ENCODE measurements at places on chromosomes 4 and X.

DNA sequence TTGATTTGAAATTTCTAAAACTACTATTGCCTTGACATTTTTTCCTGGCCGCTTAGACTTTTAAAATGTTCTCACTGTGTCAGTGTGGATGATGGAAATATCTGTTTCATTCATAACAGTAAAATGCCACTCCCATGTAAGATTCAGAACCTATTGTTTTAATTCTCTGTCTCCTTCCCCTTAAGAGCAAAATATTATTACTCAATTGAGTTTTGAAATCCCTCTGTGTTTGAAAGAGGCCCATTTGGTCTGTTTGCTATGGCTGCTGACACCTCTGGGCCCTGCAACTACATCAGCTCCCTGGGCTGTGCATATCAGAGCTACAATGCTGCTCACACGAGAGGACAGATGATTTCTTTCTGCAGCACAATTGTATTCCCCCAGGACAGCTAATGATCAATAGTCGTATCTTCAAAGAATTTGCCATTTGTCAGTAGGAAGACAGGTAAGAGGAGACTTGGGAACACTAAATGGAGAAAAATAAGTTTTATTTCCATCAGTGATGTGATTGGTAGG, 388.0 kb upstream of the GALNT7 start:
- DNase-seq = no peak

- no peak for DNase-seq
These were observed 1044.2 kb upstream of the FTHL17 start for GRCh38 chrX:32116047-32116446.

DNA sequence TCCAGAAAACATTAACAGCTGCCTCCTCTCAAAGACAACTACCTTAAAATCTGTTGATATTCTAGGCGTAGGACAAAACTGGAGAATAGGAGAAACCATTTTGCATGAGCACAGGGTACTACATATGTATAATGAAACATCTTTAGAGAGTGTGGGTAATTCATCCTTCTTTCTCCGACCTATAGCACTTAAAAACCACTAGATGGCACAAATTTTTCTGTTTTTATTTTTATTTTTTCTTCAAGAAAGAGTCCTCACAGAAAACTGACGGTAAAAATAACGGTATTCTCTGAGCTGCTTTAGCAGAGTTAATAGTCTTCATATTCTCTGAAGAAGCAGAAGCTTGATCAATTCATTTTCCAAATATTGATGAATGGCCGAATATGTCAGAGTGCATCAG, 14.6 kb downstream of the SMIM31 start:
- DNase-seq = no peak

DNA sequence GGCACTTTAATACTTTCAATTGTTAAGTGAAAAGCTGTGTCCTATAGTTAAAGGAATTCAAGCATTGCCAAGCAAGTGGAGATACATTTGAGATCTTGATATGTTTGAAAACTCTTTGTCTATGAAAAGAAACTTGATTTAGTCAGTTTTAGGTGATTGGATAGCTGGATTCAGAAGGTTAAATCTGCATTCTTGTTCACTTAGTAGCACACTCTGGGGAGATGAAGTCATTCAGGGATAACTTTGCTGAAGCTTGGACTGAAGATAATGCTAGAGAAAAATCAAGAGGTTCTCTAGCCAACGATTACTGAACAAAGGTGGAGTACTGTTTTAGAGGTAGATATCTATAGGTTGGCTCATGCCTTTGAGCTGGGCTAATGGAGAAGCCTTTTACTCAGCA, 90.6 kb downstream of the DCAF8L2 start:
- DNase-seq = no peak

DNA sequence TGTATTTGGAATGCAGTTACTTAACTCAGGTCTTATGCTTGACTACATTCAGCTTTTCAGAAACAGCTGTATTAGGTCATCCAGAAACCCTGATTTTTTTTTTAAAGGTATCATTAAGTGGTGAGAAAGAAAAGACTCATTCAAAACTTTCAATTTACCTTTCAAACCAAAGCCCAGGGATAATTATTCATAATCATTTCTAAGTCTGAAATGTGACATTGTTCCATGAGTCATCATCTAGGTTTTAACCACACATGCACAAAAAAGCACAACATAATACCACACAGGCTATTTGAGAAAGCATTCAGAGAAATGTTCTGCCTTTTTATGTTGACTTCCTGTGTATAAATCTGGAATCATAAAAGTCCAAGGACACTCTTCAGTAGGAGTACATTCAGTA, 288.2 kb downstream of the IL1RAPL2 start:
- no peak for DNase-seq

DNA sequence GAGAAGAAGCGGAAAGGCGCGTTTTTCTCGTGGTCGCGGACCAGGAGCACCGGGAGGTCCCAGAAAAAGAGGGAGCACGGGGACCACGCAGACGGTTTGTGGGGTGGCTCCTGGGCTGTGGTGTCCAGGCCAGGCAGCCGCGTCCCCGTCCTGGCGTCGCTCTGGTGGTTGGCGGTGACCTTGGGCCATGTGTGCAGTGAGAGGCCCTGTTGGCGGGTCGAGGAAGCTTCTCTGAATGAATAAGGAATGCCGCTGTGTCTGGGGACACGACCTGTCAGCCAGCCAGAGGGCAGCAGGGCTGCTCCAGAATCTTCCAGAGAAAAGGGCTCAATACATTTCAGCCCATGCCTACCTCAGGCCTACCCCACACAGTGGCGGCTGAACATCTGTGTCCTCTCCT, 24.3 kb upstream of the HGFAC start:
- DNase-seq = no peak

DNA sequence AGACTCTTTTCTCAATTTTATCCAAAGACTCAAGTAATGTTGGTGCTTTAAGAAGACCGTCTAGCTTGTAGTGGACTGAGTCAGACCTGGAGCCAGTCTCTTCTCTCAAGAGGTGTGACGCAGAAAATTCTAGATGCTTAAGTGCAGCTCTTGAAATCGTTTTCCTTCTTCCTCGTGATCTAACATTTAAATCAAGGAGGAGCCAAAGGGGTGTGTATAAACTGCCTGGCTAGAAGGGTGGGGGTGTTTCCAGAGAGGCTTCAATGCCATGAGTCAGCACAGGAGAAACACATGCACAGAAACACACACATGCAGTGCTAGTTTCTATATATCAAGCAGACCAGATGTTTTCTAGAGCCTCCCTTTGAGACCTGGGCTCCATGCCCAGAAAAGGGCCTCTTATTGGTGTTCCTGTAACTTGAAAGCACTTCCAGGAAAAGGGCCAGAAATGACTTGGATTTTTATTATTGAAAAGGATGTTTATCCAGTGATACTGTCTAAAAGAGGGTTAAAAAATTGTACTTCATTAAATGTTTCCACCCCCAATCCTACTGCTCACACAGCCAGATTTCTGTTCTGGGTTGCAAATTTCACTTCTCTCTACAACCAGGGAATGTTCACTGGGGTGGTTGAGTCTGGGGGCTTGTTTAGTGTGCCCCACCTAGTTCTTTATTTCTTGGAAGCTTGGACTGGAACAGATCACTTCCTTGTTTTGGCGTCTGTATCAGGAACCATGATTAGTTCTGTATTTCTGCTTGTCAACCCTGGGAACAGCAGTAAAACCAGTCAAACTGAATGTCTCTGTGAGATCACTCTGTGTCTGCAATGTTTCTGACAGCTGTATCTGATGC, at the start of gene CLIC2:
CLIC2 (minus strand) TSS at position 129 of the 851 bp plus-strand sequence. CDS start 187 bp downstream, outside the sequence.
- no peak for DNase-seq

Data from activated naive CD4-positive, alpha-beta T cell treated with anti-CD3 and anti-CD28 coated beads, Interleukin-2, amount 10 ng/mL, durations not matched to agents 7 days and 5 days (primary cell).